ENCODE measurements at places on chromosomes 1 and 21.

- DNase-seq, result no peak
Observed at GRCh38 chr1:178490136-178490535, 6.6 kb downstream of the CLEC20A start.

GRCh38 chr1:172885971-172886370, 164.8 kb downstream of the TNFSF18 start:
- no peak for DNase-seq

DNA sequence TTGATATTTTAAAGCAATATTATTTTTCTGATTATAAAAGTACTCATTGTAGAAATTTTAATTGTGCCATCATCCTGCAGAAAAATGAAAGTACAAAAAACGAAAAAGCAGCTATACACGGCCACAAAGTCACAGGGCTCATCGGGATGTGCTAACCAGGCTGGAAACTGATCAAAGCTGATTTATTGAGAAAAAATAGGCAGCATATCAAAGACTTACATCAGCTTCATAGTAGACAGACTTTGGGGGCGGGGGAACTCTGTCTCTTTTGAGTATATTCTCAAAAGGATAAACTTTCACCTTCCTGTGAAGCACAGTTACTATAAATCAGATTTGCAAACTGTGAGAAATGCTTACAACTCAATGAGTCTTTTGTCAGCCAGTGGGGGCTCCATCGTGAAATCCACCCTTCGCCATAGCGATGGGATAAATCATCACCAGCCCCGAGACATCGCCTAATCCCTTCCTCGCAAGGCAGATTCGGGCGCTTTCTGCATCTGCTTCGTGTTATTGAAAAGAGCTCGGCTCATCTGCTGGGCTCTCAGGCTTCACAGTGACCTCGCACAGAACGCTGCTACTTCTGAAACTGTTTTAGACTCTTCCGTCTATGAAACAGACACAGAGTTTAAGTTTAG, 69.2 kb upstream of the ERG start:
- DNase-seq, result no peak

GRCh38 chr1:93979718-93980319, 70.6 kb upstream of the GCLM start:
- peak; percentile 86 for DNase-seq

DNA sequence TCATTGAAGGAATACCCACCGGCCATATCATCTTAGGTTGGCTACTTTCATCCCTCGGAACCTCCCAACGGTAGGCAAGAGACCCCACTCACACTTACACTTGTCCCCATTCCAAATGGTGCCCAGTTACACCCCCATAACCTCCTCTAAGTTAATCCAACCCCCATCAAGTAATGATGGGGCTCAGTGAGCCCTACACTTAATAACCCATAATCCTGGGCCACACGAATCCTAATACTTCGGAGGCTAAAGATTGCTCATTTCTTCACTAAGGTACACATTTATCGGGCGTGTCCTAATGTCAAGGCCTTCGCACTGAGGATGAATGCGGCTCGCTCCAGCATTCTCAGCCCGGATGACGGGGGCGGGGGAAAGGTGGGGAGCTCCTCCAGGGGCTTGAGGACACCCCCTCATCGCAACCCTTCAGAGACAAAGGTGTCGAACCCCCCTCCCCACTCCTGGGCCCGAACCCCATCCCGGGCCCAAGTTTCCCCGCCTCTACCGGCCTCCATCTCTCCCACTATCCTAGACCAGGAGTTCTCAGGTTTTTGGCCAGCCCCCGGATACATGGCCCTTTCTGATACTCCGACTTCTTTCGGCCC, 435 bp downstream of the ILF2 start:
- no peak for DNase-seq

DNA sequence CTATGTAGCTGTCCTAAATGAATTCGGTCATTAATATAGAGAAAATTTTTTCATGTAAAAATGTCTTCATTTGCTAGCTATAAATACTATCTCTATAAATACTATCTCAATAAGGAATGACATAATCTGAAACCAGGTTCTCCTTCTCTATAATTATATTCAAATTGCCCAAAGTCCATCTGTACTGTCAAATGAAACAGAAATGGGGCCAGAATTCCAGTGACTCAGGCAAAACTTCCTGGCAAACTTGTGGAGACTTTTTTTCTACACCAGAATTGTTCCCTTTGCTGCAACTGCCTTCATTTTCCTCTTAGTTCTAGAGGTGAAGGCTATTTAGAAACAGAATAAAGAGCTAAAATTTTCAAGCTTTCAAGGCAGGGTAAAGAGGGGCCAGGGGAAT, 152.5 kb downstream of the KCNH1 start:
- no peak for DNase-seq

Measured in NCI-H1092 treated with DMSO at 0.1 percent for 48 hours (cell line).